ENCODE measurements at places on chromosomes 16 and 17.

- DNase-seq = no peak
Observed at GRCh38 chr17:59811209-59811608, 81.5 kb downstream of the TUBD1 start.

DNA sequence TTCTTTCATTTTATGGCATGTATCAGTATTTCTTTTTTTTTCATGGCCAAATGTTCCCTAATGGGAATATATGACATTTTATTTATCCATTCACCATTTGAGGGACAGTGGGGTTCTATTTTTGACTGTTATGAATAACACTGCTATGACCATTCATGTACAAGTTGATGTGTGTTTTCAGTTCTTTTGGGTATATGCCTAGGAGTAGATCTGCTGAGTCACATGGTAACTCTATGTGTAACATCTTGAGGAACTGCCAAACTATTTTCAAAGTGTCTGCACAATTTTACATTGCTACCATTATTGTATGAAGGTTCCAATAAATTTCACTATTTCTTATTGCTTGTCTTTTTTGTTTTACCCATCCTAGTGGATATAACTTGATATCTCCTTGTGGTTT lies 223.0 kb downstream of the TANC2 start:
- no peak for DNase-seq

GRCh38 chr16:20937736-20938135 lies 37.2 kb downstream of the LYRM1 start:
- no peak for DNase-seq

DNA sequence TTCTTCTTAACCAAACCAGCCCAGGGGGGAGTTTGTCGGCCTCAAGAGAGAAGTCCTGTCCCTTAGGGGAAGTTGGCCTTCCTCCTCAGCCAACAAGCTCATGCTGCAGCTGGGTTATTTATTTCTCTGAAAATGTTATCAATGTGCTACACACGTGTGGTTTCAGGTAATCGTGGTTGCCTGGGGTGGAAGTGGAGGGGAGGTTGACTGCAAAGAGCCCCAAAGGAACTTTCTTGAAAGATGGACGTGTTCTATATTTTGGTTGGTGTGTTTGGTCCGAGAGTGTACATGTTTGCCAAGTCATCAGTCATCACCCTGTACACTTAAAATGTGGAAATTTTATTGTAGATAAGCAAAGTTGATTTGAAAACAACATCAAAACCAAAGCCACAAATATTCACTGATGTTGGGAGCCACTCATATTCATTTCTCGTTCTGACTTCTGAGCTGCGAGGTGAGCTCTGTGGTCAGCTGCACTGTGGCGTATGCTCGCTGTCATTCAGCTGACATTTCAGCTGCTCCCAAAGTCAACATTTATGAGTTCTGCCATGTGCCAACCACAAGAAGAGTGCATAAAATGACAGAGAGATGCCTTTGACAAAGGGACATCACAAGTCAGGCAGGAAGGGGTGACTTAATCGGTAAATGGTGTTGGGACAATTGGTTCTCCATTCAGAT lies 26.5 kb upstream of the ADGRG1 start:
- DNase-seq = peak; percentile 81

- DNase-seq = no peak
Observed at GRCh38 chr17:48310748-48311213, 119.2 kb downstream of the SKAP1 start.

DNA sequence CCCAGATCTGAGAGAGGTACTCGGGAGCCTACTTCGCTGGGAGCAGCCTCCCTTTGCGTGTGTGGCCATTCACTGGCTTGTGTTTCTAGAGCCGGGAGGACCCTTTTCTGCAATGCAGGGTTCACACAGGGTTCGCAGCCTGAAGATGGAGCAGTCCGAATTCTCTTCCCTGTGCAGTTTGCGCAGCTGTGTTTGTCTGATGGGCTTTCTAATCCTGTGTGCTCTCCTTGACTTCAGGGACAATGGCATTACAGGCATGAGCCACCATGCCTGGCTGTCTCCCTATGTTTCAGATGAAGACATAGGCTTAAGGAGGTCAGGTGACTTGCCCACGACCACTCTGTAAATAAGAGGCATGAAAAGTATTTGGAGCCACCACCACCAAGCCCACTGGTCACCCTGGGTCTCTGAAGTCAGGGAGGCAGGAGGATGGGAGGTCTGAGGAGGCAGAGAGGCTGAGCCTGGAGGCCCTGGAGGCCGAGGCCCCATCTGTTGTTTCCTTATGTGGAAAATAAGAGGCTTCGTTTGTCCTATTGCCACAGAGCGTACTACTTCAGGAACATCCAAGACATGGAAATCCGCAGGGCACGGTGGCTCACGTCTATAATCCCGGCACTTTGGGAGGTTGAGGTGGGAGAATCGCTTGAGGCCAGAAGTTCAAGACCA lies 5.0 kb upstream of the STH start:
- no peak for DNase-seq

GRCh38 chr17:21177854-21178600 lies 35.9 kb downstream of the TMEM11 start:
- DNase-seq = no peak

DNA sequence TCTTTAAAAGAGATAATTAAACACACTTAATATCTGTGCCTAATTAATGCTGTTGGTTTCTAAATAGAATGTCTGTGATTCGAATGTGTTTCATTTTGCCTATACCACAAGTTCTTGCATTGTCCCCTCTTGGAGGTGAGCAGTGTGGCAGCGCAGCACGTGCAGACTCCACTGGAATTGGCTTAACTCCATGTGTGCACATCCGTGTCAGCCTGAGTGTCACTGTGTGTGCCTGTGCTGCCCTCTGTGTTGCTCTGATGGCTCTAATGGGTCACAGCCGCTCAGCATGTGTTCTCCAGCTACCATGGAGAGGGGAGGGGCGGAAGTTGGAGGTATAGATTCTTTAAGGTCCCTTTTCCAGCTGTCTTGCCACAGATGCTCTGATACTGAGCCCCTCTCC lies 226.6 kb downstream of the SPECC1 start:
- DNase-seq = no peak

- no peak for DNase-seq
Observed at GRCh38 chr16:75916451-75916850, 190.2 kb upstream of the CPHXL start.

DNA sequence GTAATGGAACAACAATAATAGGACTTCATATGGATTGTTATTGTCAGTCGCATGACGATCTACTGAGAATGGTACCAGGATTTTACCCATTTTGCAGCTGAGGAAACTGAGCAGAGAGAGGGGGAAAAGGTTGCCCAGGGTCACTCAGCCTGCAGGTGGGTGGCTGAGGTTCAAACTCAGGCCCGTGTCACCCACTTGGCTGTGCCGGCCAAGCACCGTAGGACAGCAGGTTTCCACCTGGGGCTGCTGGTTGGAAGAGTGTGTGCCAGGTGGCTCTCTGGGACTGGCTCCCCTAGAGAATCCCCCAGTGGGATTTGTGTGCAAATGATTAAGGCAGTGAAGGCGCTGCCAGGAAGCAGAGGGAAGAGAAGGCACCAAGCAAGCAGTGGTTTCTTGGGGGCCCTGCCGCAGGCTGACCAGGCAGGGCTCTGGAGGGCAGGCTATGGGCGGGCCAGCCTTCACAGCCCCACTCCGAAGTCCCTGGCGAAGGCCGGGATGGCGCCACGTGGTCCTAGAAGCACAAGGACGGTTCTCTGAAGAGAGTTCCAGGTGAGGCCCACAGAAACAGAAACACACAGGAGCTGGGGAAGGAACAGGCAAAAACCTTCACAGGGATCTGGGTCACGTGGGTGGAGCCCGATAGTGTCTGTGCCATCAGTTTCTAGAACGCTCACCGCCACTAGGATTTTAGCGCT lies 163.5 kb downstream of the IRF8 start:
- DNase-seq = no peak

- no peak for DNase-seq
Observed at GRCh38 chr17:43324205-43324893, 74.4 kb upstream of the ARL4D start.

- DNase-seq = peak; percentile 34
Observed at GRCh38 chr17:65243838-65244625, 106.9 kb downstream of the RGS9 start.

- DNase-seq = no peak
Observed at GRCh38 chr17:75411328-75412067, 6.0 kb upstream of the GRB2 start.

DNA sequence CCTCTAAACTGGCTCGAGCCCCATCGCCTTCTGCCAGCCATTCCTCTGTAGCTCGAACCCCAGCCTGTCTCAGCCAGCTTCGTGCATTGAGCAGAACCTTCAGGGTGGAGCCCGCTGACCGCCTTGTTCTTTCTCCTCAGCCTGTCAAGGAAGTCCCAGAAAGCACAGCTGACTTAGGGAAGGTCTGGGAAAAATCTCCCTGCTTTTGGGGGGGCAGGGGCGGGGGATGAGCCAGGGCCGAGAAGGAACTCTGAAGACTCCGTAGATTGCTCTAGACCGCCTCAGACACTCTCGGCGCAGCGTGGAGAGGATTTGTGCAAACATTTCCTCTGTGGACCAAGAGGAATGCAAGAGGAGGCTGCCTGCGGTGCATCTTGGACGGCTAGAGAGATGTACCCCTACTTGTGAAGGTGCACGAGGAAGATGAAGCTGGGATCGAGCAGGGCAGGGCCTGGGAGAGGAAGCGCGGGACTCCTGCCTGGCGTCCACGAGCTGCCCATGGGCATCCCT lies at the start of gene GLP2R:
TSS of gene GLP2R (plus strand) at position 284 of the 510 bp plus-strand sequence. CDS start at position 424, 140 bp downstream.
- DNase-seq = no peak

GRCh38 chr17:50412188-50412732 lies 13.8 kb upstream of the ACSF2 start:
- DNase-seq = no peak

DNA sequence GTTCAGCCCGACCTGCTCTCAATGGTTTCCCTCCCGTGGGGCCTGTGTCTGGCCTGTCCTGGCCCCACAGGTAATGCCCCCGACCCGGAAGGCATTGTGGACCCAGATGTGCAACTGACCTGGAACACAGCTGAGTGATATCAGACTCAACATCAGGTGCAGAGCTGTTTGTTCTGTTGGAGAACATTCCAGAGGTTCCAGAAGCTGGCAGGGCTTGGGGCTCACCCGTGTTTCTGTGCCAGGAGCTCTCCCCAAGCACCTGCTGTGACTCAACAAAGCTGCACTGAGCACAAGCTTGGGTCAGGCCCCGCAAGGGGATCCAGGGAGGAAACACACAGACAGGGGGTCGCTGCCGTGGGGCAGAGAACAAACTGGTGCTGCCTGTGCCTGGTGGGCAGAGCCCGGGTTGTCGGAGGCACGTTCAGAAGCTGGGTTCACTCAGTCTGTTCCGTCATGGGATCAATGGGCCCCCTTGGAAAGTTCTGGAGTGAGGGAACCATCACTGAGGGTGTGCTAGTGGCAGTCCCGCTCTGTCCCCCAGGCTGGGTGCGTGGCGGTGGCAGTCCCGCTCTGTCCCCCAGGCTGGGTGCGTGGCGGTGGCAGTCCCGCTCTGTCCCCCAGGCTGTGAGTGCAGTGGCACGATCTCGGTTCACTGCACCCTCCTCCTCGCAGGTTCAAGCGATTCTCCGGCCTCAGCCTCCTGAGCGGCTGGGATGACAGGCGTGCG lies 22.1 kb downstream of the HS3ST6 start:
- no peak for DNase-seq

GRCh38 chr17:9798724-9799123 lies 7.3 kb upstream of the DHRS7C start:
- no peak for DNase-seq

GRCh38 chr17:16474012-16474725 lies 17.8 kb downstream of the LRRC75A start:
- DNase-seq = no peak

DNA sequence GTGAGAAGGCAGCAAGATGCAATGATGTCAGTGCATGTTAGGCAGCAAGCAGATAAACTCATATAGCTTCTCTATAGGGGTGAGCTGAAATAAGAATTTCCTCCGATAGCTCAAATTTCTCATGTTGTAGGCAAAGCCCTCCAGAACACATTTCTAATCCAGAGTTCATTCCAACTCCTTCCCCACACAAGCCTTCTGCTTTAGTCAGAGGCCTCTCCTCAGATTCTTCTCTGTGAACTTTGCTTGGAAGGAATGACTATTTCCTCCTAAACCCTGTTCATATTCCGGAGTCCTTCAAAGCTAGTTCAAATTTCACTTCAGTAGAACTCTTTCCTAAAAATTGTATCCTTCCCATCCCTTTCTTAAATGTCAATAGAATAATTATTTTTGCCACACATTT lies 144.8 kb downstream of the KCNJ2 start:
- DNase-seq = no peak

GRCh38 chr17:40122999-40123810 lies 1.4 kb downstream of the MSL1 start:
- DNase-seq = peak; percentile 55

GRCh38 chr17:72124438-72124775 lies 3.6 kb downstream of the SOX9 start:
- no peak for DNase-seq

GRCh38 chr16:72788269-72788809 lies 259.6 kb downstream of the ZFHX3 start:
- peak; percentile 11 for DNase-seq

- no peak for DNase-seq
Observed at GRCh38 chr17:79587945-79588344, 22.9 kb downstream of the RBFOX3 start.
